Transverse colon (tissue), 4 donors: ENCODE measurements at places on chromosomes 12 and 14. TPM values are rescaled to one million over a fixed set of nuclear protein-coding genes. Genes with fewer than 3 reads are reported as not detected.

Gene LRRK2
- total RNA-seq, result 30.8 TPM

- H3K36me3 ChIP-seq, result peaks cover 21% of the 10 kb centered on the region
- no peak overlapping the region for H3K27ac ChIP-seq
- no peak for DNase-seq
- H3K4me1 ChIP-seq, result no peaks in the 10 kb centered on the region
These were observed 56.4 kb downstream of the UBR7 start for GRCh38 chr14:93263416-93263815.

DNA sequence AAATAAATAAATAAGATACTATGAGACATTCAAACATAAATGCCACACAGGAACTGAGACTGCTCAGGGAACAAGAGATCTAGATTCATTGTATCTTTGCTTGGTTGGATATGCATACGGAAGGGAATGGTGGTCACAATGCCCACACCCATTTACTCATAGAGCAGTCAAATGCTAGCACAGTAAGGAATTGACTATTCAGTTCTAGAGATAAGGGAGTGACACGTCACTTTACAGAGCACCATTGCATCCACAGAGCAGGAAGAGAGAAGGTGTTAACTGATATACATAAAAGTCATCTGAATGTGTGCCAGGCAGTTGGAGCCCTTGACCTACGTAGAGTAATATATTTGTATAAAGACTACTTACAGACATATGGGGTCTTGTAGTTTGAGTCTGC lies 530.0 kb upstream of the NOVA1 start:
- no peaks in the 10 kb centered on the region for H3K4me1 ChIP-seq
- DNase-seq, result no peak
- no peak overlapping the region for H3K4me3 ChIP-seq
- H3K27me3 ChIP-seq, result no peaks in the 10 kb centered on the region
- H3K27ac ChIP-seq, result no peak overlapping the region

- H3K4me1 ChIP-seq, result peaks cover 52% of the 10 kb centered on the region
- H3K27ac ChIP-seq, result peak overlapping the region; percentile 100
- H3K27me3 ChIP-seq, result no peaks in the 10 kb centered on the region
- DNase-seq, result peak; percentile 59
These were observed 677 bp downstream of the ATP2A2 start for GRCh38 chr12:110281549-110282299.

DNA sequence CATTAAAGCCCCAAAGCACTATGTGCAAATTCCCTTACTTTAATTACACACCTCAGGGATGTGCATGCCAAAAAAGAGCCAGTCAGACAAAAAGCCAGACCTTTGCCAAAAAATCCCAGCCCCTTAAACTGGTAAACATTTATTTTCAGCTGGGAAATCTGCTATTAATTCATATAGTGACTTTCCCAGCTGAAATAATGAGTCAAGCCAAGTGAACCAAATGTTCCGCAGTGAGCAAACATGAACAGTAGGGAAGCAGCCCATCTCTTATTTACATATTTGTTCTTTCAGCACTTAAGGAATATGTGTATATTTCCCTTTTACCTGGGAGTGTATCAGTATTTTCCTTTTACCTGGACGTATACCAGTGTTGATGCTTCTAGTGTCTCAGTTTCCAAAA lies 44.0 kb upstream of the OTX2 start:
- DNase-seq, result no peak
- no peak overlapping the region for H3K4me3 ChIP-seq
- no peak overlapping the region for H3K27ac ChIP-seq
- peaks cover 25% of the 10 kb centered on the region for H3K4me1 ChIP-seq
- H3K36me3 ChIP-seq, result no peaks in the 10 kb centered on the region

- H3K4me1 ChIP-seq, result no peaks in the 10 kb centered on the region
- DNase-seq, result no peak
- H3K36me3 ChIP-seq, result no peaks in the 10 kb centered on the region
- H3K27me3 ChIP-seq, result no peaks in the 10 kb centered on the region
- H3K4me3 ChIP-seq, result no peak overlapping the region
These were observed 62.8 kb upstream of the EGLN3 start for GRCh38 chr14:34013721-34014060.

- DNase-seq, result no peak
- no peak overlapping the region for H3K4me3 ChIP-seq
- no peaks in the 10 kb centered on the region for H3K36me3 ChIP-seq
- H3K27me3 ChIP-seq, result no peaks in the 10 kb centered on the region
These were observed 145.2 kb downstream of the ADAMTS20 start for GRCh38 chr12:43406801-43407200.

DNA sequence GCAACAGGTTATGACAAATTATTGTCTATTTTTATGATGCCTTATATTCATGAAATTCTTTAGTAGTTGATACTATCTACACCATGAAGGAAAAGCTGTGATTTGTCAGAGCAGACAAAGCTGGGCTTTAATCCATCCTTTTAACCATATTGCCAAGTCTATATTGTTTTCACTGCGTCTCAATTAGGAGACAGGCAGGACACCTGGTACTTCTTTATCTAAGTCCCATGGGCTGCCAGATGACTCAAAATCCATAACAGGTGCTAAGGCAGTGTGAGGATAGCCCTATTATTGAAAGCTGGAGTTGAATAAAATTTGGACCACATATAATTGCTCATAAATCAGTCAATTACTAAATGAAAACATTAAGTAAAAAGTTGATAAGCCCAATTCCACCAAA lies 22.6 kb downstream of the INSM2 start:
- DNase-seq, result no peak
- no peaks in the 10 kb centered on the region for H3K36me3 ChIP-seq
- H3K27me3 ChIP-seq, result no peaks in the 10 kb centered on the region

Gene WASHC3
- 54.2 TPM for total RNA-seq

- no peaks in the 10 kb centered on the region for H3K27me3 ChIP-seq
- peak overlapping the region; percentile 99 for H3K27ac ChIP-seq
- peak overlapping the region; percentile 77 for H3K4me3 ChIP-seq
- peaks cover 11% of the 10 kb centered on the region for H3K4me1 ChIP-seq
- peak; percentile 16 for DNase-seq
These were observed 2.2 kb downstream of the BAZ1A start for GRCh38 chr14:34872822-34873588.

DNA sequence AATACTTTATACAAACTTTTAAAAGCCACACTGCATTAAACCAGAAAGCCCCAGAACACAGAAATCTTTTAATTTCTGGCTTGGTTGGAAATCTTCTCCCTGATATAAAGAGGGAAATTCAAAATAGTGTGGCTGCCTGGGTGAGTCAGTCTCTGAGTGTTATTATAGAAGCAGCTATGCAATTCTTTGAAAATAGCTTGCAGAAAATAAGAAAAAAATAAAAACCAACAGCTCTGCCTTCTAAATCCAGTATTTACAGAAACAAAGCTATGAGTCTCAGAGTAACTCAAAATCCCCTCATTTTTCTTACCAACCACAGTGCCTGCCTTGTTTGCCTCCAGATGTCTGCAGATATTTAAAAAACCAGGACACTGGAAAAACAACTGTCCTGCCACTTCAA lies 68.6 kb upstream of the FERMT2 start:
- H3K36me3 ChIP-seq, result no peaks in the 10 kb centered on the region
- DNase-seq, result no peak
- H3K27ac ChIP-seq, result no peak overlapping the region
- H3K4me3 ChIP-seq, result no peak overlapping the region
- H3K27me3 ChIP-seq, result no peaks in the 10 kb centered on the region

DNA sequence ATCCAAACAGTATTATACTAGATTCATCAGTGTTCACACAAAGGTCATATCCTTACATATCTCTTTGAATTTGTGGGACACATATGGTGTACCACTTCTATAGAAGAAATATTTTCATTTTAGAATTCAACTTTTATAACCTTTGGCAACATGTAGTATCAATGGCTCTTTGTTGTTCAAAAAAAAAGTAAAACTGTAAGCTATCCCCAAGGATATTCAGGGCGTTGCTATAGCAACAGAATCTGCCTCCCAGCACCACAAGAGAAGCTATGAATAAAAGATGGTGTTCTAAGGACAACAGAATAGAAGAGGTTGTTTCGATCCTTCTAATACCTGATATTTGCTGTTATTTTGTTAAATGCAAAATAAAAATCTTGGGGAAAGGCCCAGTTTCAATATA lies 139.3 kb downstream of the BRMS1L start:
- no peaks in the 10 kb centered on the region for H3K4me1 ChIP-seq
- no peak for DNase-seq

Gene B3GNT4
- 1.3 TPM for total RNA-seq

DNA sequence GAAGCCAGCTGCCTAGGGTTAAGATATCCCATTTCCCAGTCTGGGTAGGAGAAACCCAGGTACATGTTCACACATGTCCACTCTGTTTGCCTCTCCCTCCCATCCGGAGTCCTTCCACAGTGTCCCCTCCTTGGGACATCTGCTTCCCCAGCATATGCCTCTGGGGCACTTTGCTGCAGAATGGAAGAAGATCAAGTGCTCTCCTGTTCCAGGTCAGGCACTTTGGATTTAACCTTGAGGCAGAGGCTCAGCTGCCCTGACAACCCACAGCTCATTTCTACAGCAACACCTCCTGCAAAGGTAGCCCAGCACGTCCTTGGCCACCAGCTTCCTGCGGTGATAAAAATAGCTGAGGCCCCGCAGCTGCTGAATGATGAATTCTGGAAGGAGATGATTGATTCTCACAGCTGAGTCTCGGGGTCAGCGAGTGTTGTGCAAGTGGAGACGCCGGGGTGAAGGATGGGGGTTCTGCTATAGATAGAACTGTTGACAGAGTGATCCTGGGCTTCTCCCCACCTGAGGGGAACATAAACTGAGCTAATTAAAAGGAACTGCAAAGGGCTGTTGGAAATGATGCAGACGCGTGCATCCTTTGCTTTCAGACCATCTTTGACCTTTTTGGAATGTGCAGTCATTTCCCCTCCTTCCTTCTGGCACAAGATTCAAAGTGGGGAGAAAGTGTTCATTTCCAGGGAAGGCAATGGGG lies 145.0 kb downstream of the SLC38A6 start:
- H3K27ac ChIP-seq, result no peak overlapping the region
- no peaks in the 10 kb centered on the region for H3K27me3 ChIP-seq
- no peaks in the 10 kb centered on the region for H3K4me1 ChIP-seq
- no peaks in the 10 kb centered on the region for H3K36me3 ChIP-seq
- no peak for DNase-seq

GRCh38 chr14:105761842-105762241 lies 235.5 kb downstream of the TMEM121 start:
- no peak overlapping the region for H3K27ac ChIP-seq
- H3K27me3 ChIP-seq, result no peaks in the 10 kb centered on the region
- no peak overlapping the region for H3K4me3 ChIP-seq
- DNase-seq, result no peak
- H3K36me3 ChIP-seq, result no peaks in the 10 kb centered on the region

Gene CHMP4A
- 60.6 TPM for total RNA-seq

DNA sequence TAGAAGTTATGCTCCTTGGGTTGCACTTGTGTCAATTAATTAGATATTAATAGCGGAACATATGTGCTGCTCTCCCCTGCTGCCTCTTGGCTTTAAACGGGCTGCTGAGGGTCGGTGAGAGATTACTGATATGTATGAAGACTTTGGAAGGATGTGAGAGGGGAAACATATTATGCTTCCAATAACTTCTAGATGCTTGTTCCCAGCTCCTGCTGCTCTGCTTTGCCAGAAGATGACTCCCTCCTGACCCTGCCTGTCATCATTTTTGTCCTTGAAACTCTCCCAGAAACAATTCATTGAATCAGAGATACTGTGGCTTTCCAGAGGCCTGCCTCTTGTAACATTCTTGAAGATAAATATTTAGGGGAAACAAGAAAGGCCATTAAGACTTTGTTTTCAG lies 300.1 kb upstream of the STXBP6 start:
- no peaks in the 10 kb centered on the region for H3K27me3 ChIP-seq
- no peak for DNase-seq
- no peak overlapping the region for H3K27ac ChIP-seq
- H3K36me3 ChIP-seq, result no peaks in the 10 kb centered on the region

GRCh38 chr14:95502381-95502950 lies 14.0 kb downstream of the SYNE3 start:
- no peak overlapping the region for H3K4me3 ChIP-seq
- H3K36me3 ChIP-seq, result no peaks in the 10 kb centered on the region
- DNase-seq, result no peak
- no peaks in the 10 kb centered on the region for H3K27me3 ChIP-seq

DNA sequence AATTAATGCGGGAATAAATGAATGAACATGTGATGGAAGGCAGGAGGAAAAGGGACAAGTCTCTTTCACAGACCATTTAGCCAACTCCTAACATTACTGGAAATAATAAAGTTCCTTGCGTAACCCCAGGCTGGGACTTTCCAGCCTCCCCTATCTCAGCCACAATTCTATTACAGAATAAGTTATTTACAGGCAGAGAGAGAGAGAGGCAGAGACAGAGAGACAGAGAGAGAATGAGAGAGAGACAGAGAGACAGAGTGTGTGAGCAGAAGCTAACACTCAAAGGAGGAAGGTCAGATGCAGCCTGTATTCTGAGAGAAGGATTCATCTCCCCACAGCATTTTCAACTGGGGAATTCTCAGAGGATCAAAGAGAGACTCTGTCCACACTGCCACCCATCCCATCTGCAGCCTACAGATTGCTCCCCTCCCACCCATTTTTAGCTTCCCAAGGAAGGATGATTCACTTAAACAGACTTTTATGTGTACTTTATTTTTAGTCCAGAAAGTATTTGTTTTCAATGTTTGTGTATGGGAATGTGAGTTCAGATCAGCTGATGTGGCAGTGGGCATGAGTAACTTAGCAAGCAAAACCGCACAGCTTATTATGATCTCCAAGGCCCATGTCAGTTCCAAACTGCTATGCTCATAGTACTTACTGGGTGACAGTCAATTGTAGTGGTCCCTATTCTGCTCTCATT lies 165.7 kb downstream of the CAND1 start:
- H3K27ac ChIP-seq, result peak overlapping the region; percentile 56
- peaks cover 60% of the 10 kb centered on the region for H3K4me1 ChIP-seq
- H3K36me3 ChIP-seq, result no peaks in the 10 kb centered on the region
- no peaks in the 10 kb centered on the region for H3K27me3 ChIP-seq
- no peak overlapping the region for H3K4me3 ChIP-seq

GRCh38 chr14:57512220-57512619 lies 18.6 kb upstream of the CCDC198 start:
- DNase-seq, result no peak
- no peaks in the 10 kb centered on the region for H3K36me3 ChIP-seq
- no peaks in the 10 kb centered on the region for H3K27me3 ChIP-seq
- H3K4me3 ChIP-seq, result no peak overlapping the region

DNA sequence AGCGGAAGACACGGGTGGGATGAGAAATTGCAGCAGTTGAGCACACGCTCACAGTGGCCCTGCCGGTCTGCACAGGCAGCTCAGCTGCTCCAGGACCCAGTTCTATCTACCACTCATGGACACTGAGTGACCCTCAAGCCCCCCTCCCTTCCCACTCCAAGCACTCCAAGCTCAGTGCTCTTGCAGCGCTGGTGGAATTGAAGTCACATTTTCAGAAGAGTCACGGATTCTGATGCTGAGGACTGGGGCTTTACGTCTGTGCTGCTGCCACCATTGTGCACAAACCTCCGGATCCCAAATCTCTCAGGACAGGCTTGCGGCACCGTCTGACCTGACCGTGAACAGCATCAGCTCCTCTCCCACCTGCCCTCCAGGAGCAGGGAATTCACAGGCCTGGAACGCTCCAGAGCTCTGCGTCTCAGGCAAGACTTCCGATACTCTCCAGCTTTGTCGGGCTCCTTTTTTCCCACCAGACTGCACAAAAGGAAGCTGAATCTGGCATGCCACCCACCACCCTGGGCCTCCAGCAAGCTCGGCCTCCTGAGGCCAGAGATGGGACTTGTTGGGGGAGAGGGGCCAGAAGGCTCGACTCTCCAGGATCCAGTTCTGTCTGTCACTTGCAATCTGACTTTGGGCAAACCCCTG lies 213.1 kb upstream of the RTL1 start:
- H3K27me3 ChIP-seq, result no peaks in the 10 kb centered on the region
- no peak overlapping the region for H3K27ac ChIP-seq
- no peak for DNase-seq
- no peak overlapping the region for H3K4me3 ChIP-seq
- no peaks in the 10 kb centered on the region for H3K4me1 ChIP-seq

Gene FGD4
- 132 TPM for total RNA-seq
